ENCODE measurements at places on chromosomes 3 and 15. TPM values are rescaled to one million over a fixed set of nuclear protein-coding genes. Genes with fewer than 3 reads are reported as not detected.

The INSYN1 gene
- 55.3 TPM for total RNA-seq

The KCNAB1 gene
- total RNA-seq: 2.5 TPM

The FSIP1 gene
- total RNA-seq: 2.0 TPM

The SNURF gene
- total RNA-seq: 62.1 TPM

The IMPG2 gene
- total RNA-seq: 0.38 TPM

The ALG1L2 gene
- not detected for total RNA-seq

The TM4SF1 gene
- 84.7 TPM for total RNA-seq

The NLGN1 gene
- 18.3 TPM for total RNA-seq

The DAG1 gene
- 130 TPM for total RNA-seq

The ALDH1A2 gene
- total RNA-seq: 22.9 TPM

The ITIH1 gene
- 0.35 TPM for total RNA-seq

The TMPRSS7 gene
- total RNA-seq: not detected

The ZIC1 gene
- total RNA-seq: not detected

The GOLGA8G gene
- total RNA-seq: not detected

The PPP1R2 gene
- 53.6 TPM for total RNA-seq

The IGSF10 gene
- 0.83 TPM for total RNA-seq

The IL16 gene
- total RNA-seq: 2.5 TPM

The SV2B gene
- 3.7 TPM for total RNA-seq

The CCR8 gene
- not detected for total RNA-seq

The CERS3 gene
- 0.24 TPM for total RNA-seq

The CCDC54 gene
- total RNA-seq: not detected

The INKA1 gene
- total RNA-seq: 1.9 TPM

The BMF gene
- 1.1 TPM for total RNA-seq

The SEMA3G gene
- total RNA-seq: 15.3 TPM

The NR2F2 gene
- total RNA-seq: 21.0 TPM

The TMEM207 gene
- total RNA-seq: not detected

The LXN gene
- total RNA-seq: 3.8 TPM

The DISP2 gene
- 1.2 TPM for total RNA-seq

The PPP1R14D gene
- not detected for total RNA-seq

The ZNF620 gene
- total RNA-seq: 1.5 TPM

The AHSG gene
- total RNA-seq: not detected

The GOLGA6L1 gene
- total RNA-seq: not detected

The EXD1 gene
- not detected for total RNA-seq

The CCR3 gene
- not detected for total RNA-seq

The RTP3 gene
- not detected for total RNA-seq

Data from cardiac septum (tissue), 1 donor.